ENCODE measurements at places on chromosomes 13 and 19. TPM values are rescaled to one million over a fixed set of nuclear protein-coding genes. Genes with fewer than 3 reads are reported as not detected.
A peak's percentile ranks its signal among the peaks of the same experiment; 100 is the strongest.

Gene CEACAM16
- not detected for total RNA-seq

Gene FGF22
- not detected for total RNA-seq

- DNase-seq: no peak
Observed at GRCh38 chr13:110518571-110518970, 43.0 kb downstream of the RAB20 start.

DNA sequence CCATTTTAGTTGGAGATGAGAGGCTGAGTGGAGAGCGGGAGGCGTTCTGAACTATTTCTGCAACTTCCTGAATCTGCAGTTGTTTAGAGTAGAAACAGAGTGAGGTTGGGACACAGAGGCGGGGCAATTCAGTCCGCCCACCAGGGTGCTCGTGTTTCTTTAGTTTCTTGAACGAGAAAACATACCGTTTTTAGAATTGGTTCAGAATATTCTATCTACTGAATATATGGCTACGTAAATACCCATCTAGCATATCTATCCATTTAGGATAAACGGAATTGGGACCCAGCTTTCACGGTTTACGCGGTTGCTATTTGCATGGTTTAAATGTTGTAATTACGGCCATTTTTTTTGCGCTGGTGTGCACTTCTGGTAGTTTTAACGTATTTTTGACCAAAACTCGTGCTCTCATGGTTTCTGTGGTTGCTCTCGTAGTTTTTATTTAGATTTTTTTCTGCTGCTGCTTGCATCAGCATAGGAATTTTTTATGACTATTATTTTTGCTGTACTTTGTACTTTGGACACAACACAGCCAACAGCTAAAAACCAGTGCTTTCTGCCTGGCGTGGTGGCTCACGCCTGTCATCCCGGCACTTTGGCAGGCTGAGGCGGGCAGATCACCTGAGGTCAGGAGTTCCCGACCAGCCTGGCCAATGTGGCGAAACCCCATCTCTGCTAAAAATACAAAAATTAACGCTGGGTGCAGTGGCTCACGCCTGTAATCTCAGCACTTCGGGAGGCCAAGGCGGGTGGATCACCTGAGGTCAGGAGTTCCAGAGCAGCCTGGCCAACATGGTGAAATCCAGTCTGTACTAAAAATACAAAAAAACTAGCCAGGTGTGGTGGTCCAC lies 32.7 kb downstream of the TIMM13 start:
- no peak for DNase-seq

DNA sequence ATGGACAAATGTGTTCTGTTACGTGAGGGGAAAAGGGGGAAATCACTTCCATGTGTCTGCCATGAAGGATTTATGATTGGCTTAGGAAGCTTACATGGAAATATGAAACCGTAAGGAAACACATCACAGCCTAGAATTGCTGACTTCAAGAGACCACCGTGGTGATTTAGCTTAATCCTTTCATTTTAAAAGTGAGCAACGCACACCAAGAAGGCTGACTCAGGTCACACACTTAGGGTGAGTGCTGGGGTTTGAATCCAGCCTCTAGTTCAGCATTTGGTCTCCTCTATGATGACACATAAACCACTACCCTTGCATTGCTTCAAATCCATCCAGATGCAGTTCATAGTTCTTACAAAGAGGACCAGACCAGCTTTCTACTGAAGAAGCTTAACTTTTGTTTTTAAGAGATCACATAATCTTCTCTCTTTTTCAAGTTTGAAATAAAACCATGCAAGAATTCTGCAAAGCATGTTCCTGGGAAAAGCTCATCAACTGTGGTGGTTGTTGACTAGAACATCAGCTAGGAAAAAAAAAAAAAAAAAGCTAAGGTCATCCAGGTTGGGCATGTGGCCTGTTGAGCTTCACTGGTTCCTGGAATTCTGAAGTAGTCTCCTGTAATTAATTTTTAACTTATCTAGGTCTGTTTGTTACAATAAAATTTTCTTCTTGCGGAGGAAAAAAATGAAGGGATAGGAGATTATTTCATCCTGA lies 60.2 kb upstream of the KL start:
- no peak for DNase-seq

DNA sequence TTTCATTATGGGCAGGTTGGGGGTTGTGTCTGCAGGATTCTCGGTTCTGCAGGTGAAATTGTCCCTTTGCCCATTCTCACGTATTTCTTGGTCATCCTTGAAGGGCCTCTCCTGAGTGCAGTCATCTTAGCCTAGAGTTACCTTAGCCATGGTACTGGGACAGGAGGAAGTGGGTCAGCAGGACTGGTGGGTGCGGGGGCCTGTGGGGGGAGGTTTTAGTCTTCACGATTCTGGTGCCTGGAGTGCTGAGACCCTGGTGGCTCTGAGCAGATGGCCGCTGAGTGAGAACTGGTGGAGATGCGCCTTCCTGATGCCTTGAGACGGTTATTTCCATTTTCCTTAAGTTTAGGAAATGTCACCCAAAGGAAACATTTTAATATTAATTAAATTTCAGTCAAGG lies 11.8 kb downstream of the COL4A2 start:
- DNase-seq: no peak

DNA sequence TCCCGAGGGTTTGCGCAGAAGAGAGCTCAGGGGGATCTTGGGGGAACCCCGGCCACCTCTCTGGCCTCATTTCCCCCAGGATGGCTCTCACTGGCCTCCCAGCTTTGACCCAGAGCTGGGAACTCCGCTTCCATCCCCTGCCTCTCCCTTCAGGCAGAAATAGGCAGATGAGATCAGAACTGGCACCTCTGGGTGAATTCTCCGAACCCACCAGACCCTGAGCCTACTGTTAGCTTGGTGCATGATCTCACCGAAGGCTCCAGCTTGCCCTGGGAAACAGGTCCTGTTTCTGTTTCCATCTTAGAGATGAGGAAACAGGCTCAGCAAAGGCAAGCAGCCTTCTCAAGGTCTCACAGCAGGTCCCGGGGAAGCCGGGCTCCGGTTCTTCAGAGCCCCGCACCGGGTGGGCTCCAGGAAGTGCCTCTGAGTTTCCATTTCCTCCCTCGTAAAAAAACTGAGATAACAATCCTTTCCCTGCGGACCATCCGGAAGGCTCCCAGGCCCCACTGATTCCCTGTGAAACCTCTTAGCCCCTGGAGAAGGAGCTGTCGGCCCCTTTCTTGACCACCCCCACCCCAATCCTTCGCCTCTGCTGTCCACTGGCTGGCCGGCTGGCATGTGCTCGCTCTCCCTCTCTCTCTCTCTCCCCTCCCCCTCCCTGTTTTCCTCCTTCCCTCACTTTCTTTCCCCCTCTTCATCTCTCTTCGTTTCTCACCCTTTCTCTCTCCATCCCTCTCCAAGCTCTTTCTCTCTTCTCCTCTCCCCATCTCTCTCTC lies 2.1 kb downstream of the NECTIN2 start:
- peak; percentile 57 for DNase-seq

- no peak for DNase-seq
Observed at GRCh38 chr13:50809133-50810090, 34.1 kb downstream of the DLEU7 start.

GRCh38 chr13:109941221-109941620 lies 154.8 kb upstream of the IRS2 start:
- no peak for DNase-seq

GRCh38 chr19:1266129-1266915 lies 2.8 kb upstream of the CIRBP start:
- peak; percentile 78 for DNase-seq

GRCh38 chr19:840519-841206 lies at the start of gene PRTN3:
Gene PRTN3 (plus strand): TSS chr19:840999. CDS start chr19:841009, 10 bp downstream.
- DNase-seq: no peak

DNA sequence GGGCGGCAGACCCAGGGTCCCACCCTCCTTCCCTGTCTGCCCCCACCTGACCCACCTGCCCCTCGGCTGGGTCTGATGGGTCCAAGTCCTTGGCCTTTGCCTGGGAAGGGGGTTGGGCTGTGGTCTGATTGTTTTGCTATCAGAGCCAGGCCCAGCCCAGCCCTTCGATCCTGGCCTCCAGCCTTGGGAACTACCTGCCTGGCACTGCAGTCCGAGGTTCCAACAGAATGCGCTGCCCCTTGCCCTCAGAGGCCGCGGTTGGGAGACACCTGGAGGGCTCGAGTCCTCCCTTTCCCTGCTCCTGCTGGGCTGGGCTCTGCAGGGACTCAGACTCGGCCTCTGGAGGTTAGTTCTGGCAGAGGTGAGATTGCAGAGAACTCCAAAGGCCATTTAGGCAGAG lies 1.6 kb downstream of the CCL25 start:
- DNase-seq: no peak

DNA sequence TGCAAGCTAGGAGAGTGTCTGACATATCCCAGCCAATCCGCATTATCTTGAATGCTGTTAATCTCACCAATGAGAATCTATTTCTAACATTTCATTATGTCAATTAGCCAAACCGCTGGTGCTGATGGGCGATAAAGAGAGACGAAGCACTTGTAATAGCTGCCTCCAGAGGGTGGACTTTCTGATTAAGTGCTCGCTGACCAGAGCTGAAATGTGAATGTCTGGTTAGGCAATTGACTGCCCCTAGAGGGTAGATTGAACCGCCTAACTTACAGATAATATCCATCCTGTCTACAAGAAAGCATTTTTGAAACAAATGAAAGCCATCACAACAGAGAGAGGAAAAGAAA lies 552 bp upstream of the GRWD1 start:
- DNase-seq: peak; percentile 94

DNA sequence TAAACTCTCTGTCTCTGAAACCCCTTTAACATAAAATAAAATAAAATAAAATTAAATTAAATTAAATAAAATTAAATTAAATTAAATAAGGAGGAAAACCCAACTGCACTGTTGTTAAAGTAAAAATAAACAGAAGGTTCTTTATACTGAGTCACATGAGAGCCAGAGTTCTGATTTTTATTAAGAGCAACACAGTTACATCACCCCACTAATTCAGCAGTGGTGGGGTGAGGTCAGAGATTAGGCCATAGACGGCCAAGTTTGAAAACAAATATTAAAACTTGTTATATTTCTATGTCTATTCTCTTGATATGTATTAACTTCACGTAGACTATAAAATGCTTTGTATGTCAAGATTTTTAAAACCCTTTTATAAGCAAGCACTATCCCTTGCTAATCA lies 59.5 kb downstream of the MYCBP2 start:
- peak; percentile 34 for DNase-seq

DNA sequence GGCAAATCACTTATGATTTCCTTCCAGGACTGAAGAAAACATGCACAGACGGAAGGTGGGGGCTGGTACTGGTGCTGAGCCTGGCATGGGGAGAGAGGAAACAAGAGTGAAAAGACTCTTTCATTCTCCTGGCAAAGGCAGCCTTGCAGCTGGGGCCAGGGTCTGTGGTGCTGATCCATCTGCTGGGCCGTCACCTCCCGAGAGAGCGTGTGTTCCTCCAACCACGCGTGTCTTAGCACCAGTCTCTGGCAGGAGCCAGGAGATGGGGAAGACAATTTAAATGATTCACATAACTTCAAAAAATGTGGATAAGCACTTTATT lies 23.9 kb upstream of the SPART start:
- no peak for DNase-seq

DNA sequence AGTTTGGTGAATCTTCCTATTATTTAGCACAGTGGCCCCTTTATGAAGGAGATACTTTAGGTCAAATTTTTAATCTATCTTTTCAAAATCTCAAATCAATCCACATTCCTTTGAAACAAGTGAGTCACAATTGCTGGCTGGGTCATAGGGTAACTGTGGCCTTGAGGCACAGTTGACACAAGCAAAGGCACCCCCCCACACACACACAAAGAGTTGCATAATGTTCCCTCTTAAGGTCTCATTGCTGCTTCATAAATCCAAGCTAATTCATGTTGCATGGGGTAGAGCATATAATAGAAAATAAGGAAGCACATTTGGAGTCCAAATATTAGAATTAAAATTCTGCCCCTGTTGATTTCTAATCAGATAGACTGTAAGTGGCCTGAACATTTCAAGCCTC lies 171.5 kb downstream of the DLEU7 start:
- DNase-seq: no peak
